ENCODE measurements at places on chromosomes 5 and 9.

GRCh38 chr5:121160591-121160990, 691.1 kb upstream of the FTMT start:
- DNase-seq = no peak

GRCh38 chr9:89542401-89543021, 44.6 kb upstream of the SEMA4D start:
- DNase-seq = no peak

- no peak for DNase-seq
Observed at GRCh38 chr5:112208699-112209615, 210.1 kb downstream of the EPB41L4A start.

DNA sequence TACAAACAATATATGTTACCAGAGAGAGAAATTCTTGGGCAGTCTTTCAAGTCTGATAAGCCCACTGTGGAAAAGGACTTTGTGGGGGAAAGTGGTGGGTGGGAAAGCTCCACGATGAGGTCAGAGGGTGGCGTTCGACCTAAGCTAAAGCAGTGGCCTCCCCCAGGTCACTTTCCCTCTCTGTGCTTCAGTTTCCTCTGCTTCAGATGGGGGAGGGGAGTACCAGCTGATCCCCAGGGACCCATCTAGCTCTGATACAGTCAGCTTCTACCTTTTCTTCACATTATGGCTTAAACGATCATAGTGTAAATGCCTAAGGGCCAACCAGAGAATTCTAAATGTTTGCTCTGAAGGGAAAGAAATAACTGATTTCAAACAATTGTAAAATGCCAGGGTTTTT, 36.6 kb upstream of the ARSB start:
- no peak for DNase-seq

DNA sequence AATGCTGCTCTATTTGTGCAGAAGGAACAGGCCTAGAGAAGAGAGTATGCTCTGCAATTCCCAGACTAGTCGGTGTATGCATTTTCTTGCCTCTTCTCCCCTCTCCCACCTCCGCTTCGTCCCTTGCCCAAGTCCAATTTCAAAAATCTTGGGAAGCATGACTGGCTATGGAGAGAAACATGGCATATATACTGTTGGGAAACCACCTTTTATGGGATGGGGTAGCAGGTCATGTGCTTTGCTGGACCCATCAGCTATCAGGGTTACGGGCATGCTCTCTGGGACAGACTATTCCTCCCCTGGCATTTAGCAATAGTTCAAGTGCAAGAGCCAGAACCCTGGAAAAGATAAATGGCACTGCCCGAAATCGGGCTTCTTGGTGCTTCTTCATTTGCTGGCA, 12.0 kb downstream of the ISL1 start:
- DNase-seq = no peak

All from pancreas (tissue), 10 donors.